Stimulated activated CD4-positive, alpha-beta T cell treated with anti-CD3 and anti-CD28 coated beads, Interleukin-1b, Interleukin-23, amount 100 ng/mL, for 48 hours (primary cell): ENCODE measurements at places on chromosomes 2 and 18.

DNA sequence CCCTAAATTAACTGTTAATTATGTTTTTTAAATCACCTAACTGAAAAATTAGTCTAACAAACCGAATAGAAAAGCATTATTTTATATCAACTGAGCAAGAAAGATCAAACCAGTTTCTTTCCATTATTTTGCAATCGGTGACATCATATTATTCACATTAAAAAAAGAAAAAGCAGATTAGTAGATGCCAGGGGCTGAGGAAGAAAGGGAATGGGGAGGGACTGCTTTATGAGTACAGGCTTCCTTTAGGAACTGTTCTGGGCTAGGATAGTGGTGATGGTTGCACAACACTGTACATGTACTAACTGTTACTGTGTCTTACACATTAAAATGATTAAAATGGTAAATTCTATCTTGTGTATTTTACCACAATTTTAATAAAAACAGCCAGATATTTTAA is 59.3 kb downstream of the COBLL1 start:
- DNase-seq: no peak

- DNase-seq: no peak
Measured at GRCh38 chr18:39946623-39947061, 2008.4 kb upstream of the PIK3C3 start.

DNA sequence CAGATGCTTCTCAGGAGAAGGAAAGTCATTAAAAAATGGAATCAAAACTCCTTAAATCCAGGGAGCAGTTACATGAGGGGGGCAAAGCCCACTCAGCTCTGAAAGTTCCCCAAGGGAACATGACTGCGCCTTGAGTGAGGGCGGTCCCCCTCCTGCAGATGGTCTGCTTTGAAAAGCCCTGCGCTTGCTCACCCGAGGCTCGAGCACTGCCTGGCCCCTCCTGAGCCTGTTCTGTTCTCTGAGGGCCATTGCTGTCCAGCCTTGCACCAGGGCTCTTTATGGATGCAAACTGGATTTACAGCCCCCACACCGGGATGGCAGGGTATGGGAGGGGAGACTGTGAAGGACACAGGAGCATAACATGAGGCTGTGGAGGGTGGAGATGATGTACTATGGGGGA is 37.8 kb upstream of the DNMT3A start:
- no peak for DNase-seq

- no peak for DNase-seq
Measured at GRCh38 chr2:37476411-37476810, 132.0 kb downstream of the QPCT start.
